Endothelial cell (in vitro differentiated cells): ENCODE measurements at places on chromosomes 1 and 21.

GRCh38 chr1:99955375-99955774 is 14.4 kb upstream of the SLC35A3 start:
- no peak for DNase-seq

DNA sequence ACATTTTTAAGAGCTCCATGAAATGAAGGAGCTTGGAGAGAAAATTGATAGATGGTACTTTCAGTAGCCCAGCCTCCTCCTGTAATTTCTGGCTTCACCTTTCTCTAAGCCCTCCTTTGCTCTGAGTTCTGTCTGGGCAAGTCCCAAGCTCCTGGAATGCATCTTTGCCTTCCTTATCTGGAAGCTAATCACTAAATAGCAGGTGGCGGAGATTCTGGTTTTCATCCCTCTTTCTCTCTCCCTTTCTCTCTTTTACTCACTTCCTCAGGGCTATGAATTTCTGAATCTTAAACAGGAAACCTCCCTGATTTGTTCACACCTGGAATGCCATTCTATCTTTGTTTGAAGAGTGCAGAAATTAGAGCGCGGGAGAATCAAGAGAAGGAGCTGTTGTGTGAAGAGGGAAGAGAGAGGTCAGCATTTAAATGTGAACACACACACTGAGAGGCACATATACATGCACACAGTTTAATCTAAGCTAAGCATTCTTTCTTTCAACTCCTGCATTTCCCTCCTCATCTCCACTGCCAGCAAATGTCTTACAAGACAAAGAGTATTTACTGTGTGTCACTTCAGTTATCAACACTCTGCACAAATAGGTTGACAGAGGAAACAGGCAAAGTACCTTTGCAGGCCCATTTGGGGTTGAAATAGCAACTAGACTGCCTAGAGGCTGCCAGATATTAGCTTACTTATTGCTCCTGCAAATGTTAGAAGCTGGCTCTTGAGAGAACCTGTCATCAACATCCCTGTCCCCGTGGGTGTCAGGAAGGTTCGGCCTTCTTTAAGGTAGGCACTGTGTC is 199.4 kb upstream of the CAMK1G start:
- DNase-seq: no peak

GRCh38 chr1:206770531-206771337 is at the start of gene IL19:
Gene IL19, plus strand, starts transcription at chr1:206770773. Its CDS starts 65,890 bp downstream, at chr1:206836663.
- no peak for DNase-seq

DNA sequence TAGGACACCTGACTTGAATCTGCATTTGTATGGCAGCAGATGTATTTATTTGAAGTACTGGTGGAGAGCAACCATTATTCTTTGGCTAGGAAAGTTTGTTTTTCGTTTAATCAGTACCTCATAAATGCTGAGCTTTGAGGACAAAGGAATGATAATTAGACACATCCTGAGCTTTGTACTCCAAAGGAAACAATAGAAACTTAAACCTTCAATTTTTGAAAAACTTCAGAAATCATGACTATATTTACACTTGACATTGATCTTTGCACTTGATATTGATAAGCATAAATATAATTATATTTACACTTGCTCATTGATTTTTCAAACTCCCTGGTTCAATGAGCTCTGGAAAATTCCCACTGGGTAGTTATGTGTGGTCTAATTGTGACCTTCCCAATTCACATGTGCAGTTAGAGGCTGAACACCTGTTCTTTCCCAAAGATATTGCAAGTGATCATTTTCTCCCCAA is 10.7 kb downstream of the PATJ start:
- no peak for DNase-seq

GRCh38 chr1:244778344-244778743 is 57.1 kb upstream of the COX20 start:
- DNase-seq: no peak

- DNase-seq: no peak
These were observed 816.9 kb downstream of the PLA2G4A start for GRCh38 chr1:187645651-187646050.

- no peak for DNase-seq
These were observed 12.5 kb downstream of the ITGB2 start for GRCh38 chr21:44907966-44908895.

DNA sequence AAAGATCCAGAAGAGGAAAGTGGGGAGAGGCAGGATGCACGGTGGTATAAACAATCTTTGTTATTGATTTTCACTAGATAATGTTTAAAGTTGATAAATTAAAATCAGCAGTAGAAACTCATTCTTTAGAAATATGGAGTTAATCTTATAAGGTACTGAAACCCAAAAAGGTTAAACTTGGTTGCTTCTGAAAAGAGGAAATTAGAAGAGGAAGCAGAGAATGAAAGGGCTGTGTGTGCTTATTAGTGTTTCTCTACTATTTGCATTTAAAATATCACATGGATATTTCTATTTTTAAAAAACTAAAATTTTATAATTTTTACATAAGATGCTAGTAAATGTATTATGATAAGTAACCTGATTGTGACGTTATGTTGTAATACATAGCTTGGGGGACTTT is 24.4 kb downstream of the C1orf141 start:
- DNase-seq: no peak
